ENCODE measurements at places on chromosomes 12 and 14.

- DNase-seq = no peak
Observed at GRCh38 chr14:63777024-63777423, 49.2 kb upstream of the SGPP1 start.

DNA sequence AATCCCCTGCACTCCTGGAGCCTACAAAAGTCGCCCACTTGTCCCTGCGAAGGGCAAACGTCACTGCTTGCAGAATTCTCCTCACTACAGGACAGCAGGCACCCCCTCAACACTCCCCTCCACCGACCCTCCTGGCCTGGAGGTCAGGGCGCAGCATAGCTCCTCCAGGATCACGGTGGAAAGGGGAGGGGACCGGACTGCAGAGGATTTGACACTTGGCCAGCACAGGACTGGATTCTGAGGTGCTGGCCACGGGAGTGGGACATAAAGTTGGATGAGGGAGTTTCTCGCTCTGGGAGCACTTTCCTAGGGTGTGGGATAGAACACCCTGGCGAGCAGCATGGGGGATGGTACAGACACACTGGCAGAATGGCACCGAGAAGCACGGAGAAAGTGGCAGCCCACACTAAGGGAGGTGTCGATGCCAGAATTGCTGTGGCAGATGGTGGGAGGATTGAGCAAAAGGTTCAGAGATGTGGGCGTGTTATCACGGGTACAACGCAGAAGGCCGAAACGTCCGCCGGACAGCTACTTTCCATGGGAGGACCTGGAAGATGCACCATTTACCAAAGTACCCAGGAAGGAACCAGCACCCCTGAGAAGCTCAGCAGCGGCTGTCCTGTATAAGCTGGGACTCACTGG is 51.4 kb upstream of the DIO3 start:
- DNase-seq = no peak

DNA sequence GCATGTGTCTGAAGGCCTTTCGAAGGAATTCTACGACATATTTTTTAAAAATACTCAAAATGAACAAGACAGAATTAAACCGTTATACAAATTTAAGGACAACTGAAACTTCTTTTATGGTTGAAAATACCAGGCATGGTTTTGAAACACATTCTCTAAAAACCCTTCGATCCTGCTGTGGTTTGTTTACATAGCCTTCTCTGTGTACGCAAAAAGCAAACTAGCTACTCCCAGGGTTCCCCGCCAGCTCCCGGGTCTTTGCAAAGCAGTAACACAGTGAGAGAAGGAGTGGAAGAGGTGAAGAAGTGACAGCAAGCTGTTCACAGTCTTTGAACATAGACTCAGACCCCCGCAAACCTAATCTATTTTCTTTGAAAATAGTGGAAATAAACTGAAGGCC is 2.2 kb upstream of the TC2N start:
- no peak for DNase-seq

DNA sequence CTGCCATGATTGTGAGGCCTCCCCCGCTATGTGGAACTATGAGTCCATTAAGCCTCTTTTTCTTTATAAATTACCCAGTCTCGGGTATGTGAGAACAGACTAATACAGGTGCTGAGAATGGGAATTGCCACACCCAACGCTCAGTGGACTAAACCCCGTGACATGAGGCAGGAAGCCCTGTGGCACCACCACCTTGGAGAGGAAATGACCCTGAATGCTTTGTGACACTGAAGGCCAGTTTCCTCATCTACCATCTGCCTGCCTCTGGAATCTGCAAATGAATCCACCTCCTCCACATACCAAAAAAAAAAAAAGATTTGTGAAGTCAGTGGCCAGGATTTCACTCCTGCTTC is 41.6 kb downstream of the NT5DC3 start:
- DNase-seq = no peak

- no peak for DNase-seq
Observed at GRCh38 chr12:851913-852312, 97.6 kb downstream of the RAD52 start.

DNA sequence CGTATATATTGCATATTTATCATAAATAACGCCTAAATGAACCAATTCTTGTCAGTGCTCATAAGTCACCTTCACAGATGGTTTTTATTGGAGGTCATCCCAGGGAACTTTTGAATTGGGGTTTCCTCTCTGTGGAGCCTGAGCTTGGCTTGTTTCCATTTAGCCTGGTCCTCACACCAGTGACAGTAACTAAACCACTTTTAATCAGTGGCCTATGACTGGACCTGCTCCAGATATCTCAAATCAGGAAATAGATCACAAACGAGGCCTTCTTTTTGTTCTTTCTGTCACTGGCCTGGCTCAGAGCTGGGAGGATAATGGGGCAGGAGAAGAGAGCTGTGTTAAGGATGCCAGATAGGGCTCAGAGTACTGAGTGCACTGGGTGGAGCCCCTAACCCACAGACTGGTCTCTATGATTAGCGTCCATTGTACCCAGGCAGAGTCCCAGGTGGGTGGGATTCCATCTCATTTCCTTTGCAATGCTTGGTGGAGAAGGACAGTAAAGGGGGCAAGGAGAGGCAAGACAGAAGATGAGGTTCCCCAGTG is 92.4 kb downstream of the NUAK1 start:
- no peak for DNase-seq

- DNase-seq = no peak
Observed at GRCh38 chr12:55666508-55666907, 29.8 kb downstream of the OR10P1 start.

GRCh38 chr14:32650665-32651064 is 288.0 kb upstream of the NPAS3 start:
- DNase-seq = no peak

GRCh38 chr14:75871181-75871880 is 110.5 kb downstream of the TGFB3 start:
- DNase-seq = no peak

GRCh38 chr14:68794130-68794850 is 1.4 kb upstream of the ZFP36L1 start:
- DNase-seq = peak; percentile 73

GRCh38 chr12:119870457-119870856 is 6.7 kb downstream of the CIT start:
- no peak for DNase-seq

DNA sequence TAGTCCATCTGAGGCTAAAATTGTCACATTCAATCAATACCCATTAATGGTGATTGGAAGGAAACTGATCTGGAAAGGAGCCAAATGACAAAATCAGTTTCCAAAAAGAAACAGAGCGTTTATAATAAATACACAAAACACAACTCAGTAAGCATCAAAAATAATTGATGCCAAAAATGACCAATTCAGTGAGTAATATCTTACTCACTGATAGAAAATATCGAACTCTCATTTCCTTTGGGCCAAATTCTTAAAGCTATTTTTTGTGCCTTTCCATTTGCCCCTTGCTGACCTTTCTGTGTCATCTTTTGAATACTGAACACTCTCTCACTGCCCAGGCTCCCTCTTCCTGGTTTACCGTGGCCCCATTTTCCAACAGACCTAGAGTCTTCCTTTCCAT is 22.5 kb upstream of the ATP2B1 start:
- DNase-seq = no peak

DNA sequence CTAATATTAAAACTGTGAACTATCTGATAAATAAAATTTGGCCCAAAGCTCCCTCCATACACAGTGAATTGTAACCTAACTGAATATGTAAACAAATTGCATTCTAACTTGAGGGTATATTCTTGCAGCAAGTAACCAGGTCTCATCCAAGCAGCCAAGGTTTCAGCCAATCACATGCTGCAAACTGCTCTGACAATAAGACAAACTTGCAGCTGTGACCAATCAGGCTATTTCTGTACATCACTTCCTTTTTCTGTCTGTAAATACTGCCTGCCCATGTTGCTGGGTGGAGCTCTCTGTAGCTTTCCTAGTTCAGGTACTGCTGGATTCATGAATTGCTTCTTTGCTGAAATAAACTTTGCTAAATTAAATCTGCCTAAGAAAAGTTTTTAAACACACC is 499.0 kb downstream of the GALC start:
- DNase-seq = no peak

- no peak for DNase-seq
Observed at GRCh38 chr14:65433646-65434045, 21.1 kb downstream of the FUT8 start.

GRCh38 chr14:70882776-70883492 is 24.3 kb upstream of the PCNX1 start:
- no peak for DNase-seq

DNA sequence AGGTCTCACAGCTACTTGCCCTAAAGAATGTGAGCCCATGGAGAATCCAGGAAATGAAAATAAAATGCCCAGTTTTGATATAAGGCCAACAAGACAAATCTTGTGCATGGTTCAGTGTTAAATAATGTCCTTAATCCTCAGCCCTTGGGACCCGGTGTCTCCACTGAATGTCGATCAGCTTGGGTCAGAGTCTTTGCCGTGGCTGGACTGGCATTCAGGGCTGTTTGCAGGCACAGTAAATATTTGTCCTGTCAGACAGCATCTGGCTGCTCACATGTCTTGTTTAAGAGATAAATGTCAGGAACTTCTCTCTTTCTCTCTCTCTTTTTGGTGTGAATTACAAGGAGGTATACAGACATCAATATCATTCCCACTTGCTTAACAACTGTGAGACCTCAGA is 452.5 kb downstream of the FUT8 start:
- no peak for DNase-seq

DNA sequence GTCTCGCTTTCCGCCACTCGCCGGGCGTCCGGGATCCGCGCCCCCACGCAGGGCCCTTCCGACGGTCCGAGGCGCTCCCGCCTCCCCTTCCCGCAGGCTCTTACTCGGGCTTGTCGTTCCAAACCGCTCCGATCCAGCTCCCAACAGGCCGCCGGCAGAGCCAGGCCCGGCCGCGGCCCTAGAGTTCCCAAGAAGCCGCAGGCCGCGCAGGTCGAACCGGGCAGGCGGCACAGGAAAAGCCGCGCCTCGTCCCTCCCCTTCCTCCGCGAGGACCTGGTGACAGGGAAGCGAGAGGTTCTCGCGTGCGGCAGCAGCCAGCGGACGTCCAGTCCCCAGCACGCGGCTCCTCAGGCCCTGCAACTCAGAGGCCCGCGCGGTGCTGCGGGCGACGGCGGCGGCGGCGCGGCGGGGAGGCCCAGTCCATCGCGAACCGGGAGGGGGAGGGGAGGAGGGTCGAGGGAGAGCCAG is 272 bp downstream of the HECTD1 start:
- DNase-seq = no peak

GRCh38 chr12:54240971-54241588 is 38.8 kb downstream of the CBX5 start:
- DNase-seq = no peak

DNA sequence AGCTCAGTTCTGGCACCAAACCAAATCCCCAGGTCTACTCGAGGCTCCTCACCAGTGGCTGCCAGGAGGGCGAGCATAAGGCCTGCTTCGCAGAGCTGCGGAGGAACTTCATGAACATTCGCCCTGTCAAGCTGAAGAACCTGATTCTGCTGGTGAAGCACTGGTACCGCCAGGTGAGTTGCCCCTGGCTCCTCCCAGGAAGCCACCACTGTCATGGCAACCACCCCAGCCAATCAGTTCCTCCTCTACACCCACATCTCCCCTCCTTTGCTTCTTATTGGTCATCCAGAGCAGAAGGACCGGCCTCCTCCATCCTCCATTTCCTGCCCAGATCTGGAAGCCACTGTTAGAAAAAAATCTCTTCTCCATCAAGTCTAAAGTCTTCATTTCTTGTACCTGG is 17.2 kb upstream of the OAS2 start:
- no peak for DNase-seq

DNA sequence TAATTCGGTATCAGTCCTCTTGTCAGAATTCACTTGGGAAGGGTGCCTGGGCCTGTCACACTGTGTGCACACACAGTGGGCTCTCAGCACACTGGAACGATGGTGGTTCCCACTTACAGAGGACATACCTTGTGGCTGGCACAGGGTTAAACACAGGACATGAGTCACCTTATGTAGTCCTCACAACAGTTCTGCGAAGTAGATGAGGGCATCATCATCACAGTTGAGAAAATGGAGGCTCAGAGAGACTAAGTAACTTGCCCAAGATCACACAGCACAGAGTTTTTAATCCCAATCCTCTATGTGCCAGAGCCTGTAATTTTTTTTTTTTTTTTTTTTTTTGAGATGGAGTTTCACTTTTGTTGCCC is 90.7 kb downstream of the NINJ2 start:
- no peak for DNase-seq

DNA sequence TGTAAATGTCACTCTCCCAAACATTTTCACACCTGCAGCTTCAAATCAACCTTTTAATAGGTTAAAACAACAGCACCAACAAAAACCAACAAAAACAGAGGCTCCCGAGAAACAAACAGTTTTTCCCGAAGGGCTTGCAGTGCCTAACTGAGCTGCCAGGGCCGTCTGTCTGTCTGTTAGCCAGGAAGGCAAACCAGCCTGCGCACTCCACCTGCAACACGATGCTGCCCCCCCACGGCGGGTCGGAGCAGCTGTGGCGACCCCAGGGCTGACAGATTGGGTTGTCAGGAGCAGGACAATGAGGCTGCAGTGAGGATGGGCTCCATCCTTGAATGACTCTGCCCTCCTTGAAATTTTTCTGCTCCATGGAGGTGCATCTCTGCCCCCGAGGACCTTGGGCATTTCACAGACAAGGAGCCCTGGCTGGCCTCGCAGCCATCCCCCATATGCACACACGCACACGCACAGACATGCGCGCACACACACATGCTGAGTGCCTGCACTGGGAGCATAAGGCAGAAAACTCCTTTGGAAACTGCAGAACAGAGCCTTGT is 2.6 kb downstream of the RTL1 start:
- no peak for DNase-seq

DNA sequence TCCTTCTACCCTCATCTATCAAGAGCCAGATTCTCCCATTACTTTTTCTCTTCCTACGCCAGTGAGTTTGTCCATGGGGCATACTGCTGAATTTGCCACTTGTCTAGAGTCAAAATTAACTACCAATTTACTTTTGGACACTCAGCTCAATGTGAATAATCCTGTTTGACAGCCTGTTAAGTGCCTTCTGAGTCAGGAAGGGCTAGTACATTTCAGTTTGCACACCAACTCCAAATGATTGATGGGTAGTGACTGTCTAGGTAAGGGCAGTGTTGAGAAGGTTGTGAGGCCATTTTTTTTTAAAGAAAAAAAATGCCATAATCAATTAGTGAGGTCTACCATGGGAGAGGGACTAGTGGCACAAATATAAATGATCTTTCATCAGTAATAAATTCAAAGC is 21.8 kb upstream of the TRIM9 start:
- no peak for DNase-seq

DNA sequence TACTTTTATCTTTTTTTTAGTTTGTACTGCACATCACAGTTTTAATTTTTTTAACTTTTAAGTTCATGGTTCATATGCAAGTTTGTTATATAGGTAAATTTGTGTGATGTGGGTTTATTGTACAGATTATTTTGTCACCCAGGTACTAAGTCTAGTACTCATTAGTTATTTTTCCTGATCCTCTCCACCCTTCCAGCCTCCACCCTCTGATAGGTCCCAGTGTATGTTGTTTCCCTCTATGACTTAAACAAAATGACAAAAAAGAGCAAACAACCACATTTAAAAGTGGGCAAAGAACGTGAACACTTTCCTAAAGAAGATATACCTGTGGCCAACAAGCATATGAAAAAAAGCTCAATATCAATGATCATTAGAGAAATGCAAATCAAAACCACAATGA is 63.7 kb downstream of the GARIN6 start:
- DNase-seq = no peak
